ENCODE measurements at places on chromosomes 12 and 14.

DNA sequence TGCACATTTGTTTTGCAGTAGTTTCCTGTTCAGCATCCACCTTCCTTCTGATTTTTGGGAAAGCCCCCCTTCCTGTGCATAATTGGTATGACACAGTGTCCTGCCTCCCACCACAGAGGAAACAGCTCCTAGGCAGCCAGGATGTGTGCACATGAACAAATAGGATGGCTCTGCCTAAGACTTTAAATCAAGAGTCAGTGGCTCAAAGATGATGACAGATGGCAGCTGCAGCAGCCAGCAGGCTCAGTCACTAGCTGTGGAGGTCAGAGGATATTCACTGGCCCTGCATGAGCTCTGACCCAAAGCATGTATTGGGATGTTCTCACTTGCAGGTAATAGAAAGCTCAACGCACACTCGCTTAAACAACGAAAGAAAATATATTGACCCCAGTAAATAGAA lies 90.3 kb downstream of the KCNK10 start:
- DNase-seq, result no peak

DNA sequence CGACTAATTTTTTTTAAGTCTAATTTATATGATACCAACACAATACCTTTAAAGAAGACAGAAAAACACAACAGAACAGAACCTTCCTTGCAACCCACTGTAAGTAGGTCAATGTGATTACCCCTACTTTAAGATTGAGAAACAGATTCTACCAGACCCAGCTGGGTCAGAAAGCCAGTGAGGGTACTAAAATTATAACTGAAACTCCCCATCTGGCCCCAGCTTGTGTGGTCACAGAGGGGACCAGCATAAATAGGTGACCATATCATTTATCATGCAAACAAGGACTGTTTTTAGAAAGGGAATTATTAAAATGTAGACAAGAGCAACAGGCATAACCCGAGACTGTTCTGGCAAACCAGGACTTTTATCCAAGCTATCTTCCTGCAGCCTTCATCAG lies 30.1 kb upstream of the FRMD6 start:
- no peak for DNase-seq

GRCh38 chr14:85366226-85366625 lies 163.7 kb upstream of the FLRT2 start:
- no peak for DNase-seq

GRCh38 chr12:94970560-94970959 lies 32.9 kb downstream of the NDUFA12 start:
- no peak for DNase-seq

GRCh38 chr12:131834798-131835615 lies 6.8 kb downstream of the MMP17 start:
- DNase-seq, result no peak
